ENCODE measurements at places on chromosomes 2 and 18.

DNA sequence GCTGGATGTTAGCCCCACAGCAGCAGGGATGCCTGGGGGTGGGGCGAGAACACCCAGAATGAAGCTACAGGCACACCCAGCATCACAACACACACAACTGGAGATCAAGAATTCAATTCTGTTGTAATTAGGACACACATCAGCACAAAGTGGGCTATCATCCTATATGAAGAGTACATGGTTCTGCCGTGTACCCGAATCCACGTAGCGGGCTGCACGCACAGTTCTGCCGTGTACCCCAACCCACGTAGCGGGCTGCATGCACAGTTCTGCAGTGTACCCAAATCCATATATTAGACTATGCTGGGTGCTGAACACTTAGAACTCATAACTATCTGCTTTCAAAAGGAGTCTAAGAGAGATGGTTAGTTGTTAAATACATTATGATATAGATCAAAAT lies 86.5 kb downstream of the EIPR1 start:
- no peak overlapping the region for H3K4me3 ChIP-seq
- H3K36me3 ChIP-seq = no peaks in the 10 kb centered on the region
- H3K27me3 ChIP-seq = no peaks in the 10 kb centered on the region
- no peak overlapping the region for H3K27ac ChIP-seq
- DNase-seq = no peak

DNA sequence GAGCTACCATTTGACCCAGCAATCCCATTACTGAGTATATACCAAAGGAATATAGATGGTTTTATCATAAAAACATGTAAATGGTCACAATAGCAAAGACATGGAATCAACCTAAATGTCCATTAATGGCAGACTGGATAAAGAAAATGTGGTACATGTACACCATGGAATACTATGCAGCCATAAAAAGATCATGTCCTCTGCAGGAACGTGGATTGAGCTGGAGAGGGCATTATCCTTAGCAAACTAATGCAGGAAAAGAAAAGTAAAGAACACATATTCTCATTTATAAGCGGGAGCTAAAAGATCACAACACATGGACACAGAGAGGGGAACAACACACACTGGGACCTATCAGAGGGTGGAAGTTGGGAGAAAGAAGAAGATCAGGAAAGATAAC lies 22.9 kb downstream of the SLC38A11 start:
- DNase-seq = no peak
- H3K27ac ChIP-seq = no peak overlapping the region
- no peaks in the 10 kb centered on the region for H3K4me1 ChIP-seq
- H3K27me3 ChIP-seq = no peaks in the 10 kb centered on the region
- no peak overlapping the region for H3K4me3 ChIP-seq
- H3K36me3 ChIP-seq = no peaks in the 10 kb centered on the region

DNA sequence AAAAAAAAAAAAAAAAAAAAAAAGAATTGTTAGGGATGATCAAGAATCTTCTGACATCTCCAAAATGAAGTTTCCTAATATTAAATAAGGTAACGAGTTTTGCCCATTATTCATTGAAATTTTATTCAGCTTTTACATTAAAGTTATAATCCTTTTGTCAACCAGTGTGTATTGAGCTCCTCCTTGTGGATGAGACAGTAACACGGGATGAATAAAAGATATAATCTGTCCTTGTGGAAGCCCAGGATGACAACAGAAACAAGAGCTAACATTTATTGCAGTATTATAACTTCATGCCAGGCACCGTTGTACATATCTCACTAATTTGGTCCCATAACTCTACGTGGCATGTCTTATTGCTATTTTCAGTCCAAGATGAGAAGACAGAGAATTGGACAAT lies 33.4 kb upstream of the SERPINB7 start:
- no peak for DNase-seq
- H3K27ac ChIP-seq = no peak overlapping the region
- no peaks in the 10 kb centered on the region for H3K36me3 ChIP-seq
- H3K27me3 ChIP-seq = no peaks in the 10 kb centered on the region
- no peak overlapping the region for H3K4me3 ChIP-seq

GRCh38 chr2:104876606-104877570 lies 23.0 kb downstream of the POU3F3 start:
- H3K27ac ChIP-seq = no peak overlapping the region
- no peak overlapping the region for H3K4me3 ChIP-seq
- H3K36me3 ChIP-seq = no peaks in the 10 kb centered on the region
- peaks cover 47% of the 10 kb centered on the region for H3K27me3 ChIP-seq

GRCh38 chr2:15591692-15592463 lies at the start of gene DDX1:
TSS of gene DDX1 (plus strand) at chr2:15591868. CDS start at chr2:15591934, 66 bp downstream.
- H3K36me3 ChIP-seq = peaks cover 31% of the 10 kb centered on the region
- peak; percentile 80 for DNase-seq
- H3K4me1 ChIP-seq = peaks cover 12% of the 10 kb centered on the region
- H3K27ac ChIP-seq = peak within 1 kb of the TSS; percentile 96
- peak within 1 kb of the TSS; percentile 93 for H3K4me3 ChIP-seq
- no peaks in the 10 kb centered on the region for H3K27me3 ChIP-seq

- H3K4me1 ChIP-seq = no peaks in the 10 kb centered on the region
- no peak overlapping the region for H3K27ac ChIP-seq
- no peaks in the 10 kb centered on the region for H3K36me3 ChIP-seq
- H3K4me3 ChIP-seq = no peak overlapping the region
Observed at GRCh38 chr2:228038967-228039366, 142.5 kb downstream of the SPHKAP start.

DNA sequence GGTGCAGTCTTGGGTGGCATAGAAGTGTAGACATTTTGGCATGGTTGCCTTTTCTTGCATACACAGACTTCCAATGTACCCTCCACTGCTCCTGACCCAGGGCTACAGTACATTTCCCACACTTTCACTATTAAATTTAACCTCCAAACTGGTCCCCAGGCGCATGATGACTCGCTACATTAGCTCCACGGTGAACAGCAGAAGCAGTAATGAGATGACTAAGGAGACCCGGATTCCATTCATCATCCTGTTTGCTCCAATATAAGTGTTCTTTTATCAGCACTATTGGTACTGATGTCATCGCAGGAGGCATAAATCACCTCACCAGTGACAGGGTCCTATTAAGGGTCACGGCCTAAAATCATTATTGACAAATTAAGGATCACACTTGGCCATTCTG lies 316.5 kb downstream of the EN1 start:
- peaks cover 9% of the 10 kb centered on the region for H3K27me3 ChIP-seq
- no peak for DNase-seq
- H3K36me3 ChIP-seq = no peaks in the 10 kb centered on the region
- peaks cover 4% of the 10 kb centered on the region for H3K4me1 ChIP-seq
- H3K4me3 ChIP-seq = no peak overlapping the region

DNA sequence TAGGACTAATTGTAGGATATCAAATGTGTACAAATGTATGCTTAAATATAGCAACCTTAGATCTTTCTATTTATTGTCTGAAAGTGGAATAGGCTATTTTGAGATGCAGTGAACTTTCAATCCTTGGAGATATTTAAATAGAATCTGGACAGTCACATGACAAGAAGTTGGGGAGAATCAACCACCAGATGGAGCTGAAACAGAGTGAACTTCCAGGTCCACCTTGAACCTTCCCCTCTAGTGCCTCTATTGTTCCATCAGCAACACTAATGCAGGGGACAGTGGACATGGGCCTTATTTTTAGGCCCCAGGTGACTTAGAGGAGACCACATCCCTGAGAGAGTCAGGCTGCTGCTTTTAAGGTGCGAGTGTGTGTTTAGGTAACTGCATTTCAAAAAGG lies 37.0 kb upstream of the CRIM1 start:
- H3K4me1 ChIP-seq = peaks cover 7% of the 10 kb centered on the region
- no peak overlapping the region for H3K4me3 ChIP-seq
- H3K27me3 ChIP-seq = no peaks in the 10 kb centered on the region
- H3K27ac ChIP-seq = no peak overlapping the region
- DNase-seq = no peak

- no peaks in the 10 kb centered on the region for H3K36me3 ChIP-seq
- no peak overlapping the region for H3K27ac ChIP-seq
- H3K4me3 ChIP-seq = no peak overlapping the region
- H3K4me1 ChIP-seq = no peaks in the 10 kb centered on the region
- DNase-seq = no peak
Observed at GRCh38 chr18:65659912-65660311, 90.9 kb upstream of the CDH7 start.

DNA sequence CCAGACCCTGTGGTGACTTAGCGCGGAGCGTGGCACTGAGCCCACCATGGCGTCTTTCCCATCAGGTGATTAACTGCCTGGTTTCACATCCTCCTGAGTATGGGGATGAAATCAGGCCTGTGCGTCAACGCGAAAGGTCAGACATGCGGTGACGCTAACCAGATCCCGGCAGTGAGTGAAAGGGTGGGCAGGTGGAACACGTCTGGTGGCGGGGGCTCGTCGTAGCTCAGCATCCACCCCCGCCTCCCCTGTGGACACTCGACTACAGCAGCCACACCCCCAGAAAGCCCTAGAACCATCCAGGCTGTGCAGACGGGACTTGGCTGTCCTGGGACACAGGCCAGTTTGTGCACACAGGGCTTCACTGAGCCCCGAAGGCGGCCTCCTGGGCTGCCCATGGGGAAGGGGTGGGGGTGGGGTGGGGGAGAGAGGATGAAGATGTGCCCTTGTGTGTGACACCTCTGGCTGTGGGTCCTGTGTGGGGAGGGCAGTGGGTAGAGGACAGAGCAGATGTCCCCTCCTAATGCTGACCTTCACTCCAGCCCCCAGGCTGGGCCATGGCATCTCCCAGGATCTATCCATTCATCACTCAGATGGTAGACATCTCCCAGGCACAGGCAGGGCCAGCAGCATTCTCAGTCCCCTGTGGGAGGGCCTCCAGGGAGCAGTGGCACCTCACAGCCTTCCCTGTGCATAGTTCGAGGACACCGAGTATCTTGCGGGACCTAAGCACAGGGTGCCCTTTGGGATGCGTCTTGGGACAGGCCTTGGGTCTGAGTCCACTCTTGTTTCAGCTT lies 27.5 kb downstream of the RAMP1 start:
- no peaks in the 10 kb centered on the region for H3K36me3 ChIP-seq
- peaks cover 2% of the 10 kb centered on the region for H3K4me1 ChIP-seq
- H3K4me3 ChIP-seq = no peak overlapping the region
- H3K27me3 ChIP-seq = no peaks in the 10 kb centered on the region
- H3K27ac ChIP-seq = no peak overlapping the region

DNA sequence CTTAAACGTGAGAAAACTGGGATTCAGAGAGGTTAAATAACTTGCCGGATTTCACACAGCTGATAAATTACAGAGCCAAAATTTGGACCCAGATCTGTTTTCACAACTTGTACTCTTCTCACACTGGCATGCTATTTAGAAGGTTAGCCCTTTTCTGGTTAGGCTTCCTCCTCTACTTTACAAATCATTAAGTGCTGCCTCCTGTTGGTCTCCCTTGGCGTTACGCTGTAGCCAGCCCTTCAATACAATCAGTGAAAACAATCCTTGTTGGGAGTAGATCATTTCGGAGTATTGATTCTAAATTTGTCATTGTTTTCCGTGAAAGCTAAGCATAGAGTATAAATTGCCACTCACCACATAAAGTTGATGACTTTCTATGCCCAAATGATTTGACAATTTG lies 153.5 kb downstream of the ARHGAP15 start:
- H3K27ac ChIP-seq = peak overlapping the region; percentile 57
- no peak for DNase-seq
- peaks cover 47% of the 10 kb centered on the region for H3K4me1 ChIP-seq
- no peak overlapping the region for H3K4me3 ChIP-seq
- peaks cover 12% of the 10 kb centered on the region for H3K36me3 ChIP-seq

DNA sequence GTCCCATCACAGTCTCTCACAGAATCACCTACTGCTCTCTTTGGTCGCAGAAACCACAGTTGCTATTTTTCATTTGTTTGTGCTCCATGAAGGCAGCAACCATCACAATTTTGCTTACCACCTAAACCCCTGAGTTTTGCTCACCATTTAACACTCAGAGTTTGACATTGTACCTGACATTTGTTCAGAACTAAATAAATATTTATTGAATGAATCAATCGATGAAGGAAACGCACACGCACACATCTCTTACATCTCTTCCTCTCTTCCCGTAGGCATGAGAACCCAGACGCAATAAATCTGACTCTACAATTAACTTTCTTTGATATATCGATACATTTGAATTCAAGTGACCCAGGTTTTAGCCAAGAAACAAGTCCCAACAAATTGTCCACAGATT lies 105.5 kb upstream of the RNF152 start:
- no peak overlapping the region for H3K4me3 ChIP-seq
- H3K27ac ChIP-seq = no peak overlapping the region
- no peak for DNase-seq

DNA sequence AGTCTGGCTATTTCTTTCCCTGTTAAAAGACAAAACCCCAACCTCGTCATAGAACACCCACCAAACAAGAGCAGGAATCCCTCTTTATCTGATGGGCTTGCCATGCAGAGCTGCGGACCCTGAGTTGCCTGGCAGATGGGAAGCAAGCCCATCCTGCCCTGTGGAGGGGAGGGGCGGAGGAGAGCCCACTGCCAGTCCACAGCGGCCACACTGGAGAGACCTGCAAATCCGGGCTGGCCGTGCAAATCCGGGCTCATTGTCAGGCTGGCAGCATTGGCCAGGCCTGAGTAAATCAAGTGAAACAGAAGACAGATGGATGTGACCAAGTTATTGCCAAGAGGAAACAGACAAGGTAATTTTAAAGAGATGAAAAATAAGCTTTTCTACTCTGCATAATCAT lies 22.0 kb downstream of the MYL12B start:
- no peak overlapping the region for H3K27ac ChIP-seq
- peaks cover 2% of the 10 kb centered on the region for H3K4me1 ChIP-seq
- no peaks in the 10 kb centered on the region for H3K27me3 ChIP-seq
- DNase-seq = no peak

- no peak overlapping the region for H3K4me3 ChIP-seq
- no peaks in the 10 kb centered on the region for H3K4me1 ChIP-seq
- H3K27ac ChIP-seq = no peak overlapping the region
- no peaks in the 10 kb centered on the region for H3K36me3 ChIP-seq
Observed at GRCh38 chr2:109365131-109365530, 236.1 kb downstream of the SH3RF3 start.

DNA sequence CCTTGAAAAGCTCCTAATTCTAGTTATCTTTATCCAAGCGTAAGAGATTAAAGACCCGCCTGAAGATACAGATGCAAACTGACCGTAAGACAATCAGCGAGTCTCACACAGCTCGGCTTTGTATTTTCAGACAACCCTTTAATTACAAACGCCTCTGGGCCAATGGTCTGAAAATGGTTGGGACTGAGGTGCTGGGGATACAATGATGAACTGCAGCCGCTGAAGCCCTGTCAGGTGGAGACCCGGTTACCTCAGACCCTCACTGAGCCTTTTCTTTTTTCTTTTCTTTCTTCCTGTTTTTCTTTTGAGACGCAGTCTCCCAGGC lies 715 bp upstream of the CFAP36 start:
- peak overlapping the region; percentile 100 for H3K27ac ChIP-seq
- DNase-seq = no peak
- peak overlapping the region; percentile 100 for H3K4me3 ChIP-seq
- H3K4me1 ChIP-seq = peaks cover 20% of the 10 kb centered on the region

DNA sequence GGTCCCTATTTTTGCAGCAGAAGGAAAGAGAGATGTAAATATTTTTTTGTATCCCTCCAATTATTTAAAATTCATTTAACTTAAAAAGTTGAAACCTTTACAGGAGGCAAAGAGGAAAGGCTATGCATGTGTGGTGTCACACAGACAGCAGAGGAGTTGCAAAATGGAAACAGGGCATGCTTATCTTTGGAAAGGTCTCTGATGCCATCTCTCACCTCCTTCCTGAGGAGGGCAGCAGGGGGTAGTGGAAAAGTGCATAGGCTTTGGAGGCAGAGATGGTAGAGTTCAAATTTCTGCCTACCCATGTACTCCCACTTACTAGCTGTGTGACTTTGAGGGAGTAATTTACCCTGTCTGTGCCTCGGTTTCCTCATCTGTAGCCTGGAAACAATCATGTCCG lies 99.6 kb upstream of the MCFD2 start:
- no peak overlapping the region for H3K4me3 ChIP-seq
- DNase-seq = no peak
- no peaks in the 10 kb centered on the region for H3K27me3 ChIP-seq
- peaks cover 3% of the 10 kb centered on the region for H3K4me1 ChIP-seq
